RCC 7860 (cell line): ENCODE measurements at places on chromosomes 3 and 15.

GRCh38 chr3:43013743-43014155 lies 34.6 kb downstream of the GASK1A start:
- no peak for DNase-seq

- DNase-seq, result no peak
These were observed 48.2 kb upstream of the MYO5C start for GRCh38 chr15:52343831-52344230.

- no peak for DNase-seq
These were observed 96.6 kb upstream of the ANKRD28 start for GRCh38 chr3:15894382-15894781.

DNA sequence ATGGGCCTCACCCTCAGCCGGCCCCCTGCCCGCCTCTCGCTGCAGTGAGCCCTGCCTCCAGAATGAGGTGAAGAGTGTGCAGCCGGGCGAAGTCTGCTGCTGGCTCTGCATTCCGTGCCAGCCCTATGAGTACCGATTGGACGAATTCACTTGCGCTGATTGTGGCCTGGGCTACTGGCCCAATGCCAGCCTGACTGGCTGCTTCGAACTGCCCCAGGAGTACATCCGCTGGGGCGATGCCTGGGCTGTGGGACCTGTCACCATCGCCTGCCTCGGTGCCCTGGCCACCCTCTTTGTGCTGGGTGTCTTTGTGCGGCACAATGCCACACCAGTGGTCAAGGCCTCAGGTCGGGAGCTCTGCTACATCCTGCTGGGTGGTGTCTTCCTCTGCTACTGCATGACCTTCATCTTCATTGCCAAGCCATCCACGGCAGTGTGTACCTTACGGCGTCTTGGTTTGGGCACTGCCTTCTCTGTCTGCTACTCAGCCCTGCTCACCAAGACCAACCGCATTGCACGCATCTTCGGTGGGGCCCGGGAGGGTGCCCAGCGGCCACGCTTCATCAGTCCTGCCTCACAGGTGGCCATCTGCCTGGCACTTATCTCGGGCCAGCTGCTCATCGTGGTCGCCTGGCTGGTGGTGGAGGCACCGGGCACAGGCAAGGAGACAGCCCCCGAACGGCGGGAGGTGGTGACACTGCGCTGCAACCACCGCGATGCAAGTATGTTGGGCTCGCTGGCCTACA lies 8.5 kb downstream of the GRM2 start:
- no peak for DNase-seq

DNA sequence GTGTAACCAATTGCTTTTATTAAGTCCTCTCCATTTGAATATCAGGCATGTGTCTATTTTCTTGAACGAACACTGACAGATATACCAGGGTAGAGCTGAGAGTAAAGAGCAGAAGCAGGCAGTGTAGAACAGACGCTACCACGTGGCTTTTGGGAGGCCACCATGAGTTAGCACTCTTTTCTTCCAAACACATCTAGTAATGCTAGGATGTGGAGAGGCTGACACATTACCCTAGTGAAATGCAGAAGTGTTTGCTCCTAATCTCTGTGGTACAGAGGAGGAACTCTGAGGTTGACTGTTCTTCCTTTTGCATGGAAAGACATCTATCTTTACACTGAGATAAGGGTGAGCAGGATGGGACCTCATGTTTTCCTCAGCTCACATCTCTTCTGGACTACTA lies 216.3 kb downstream of the SATB1 start:
- DNase-seq, result no peak

- peak; percentile 55 for DNase-seq
These were observed 27.0 kb downstream of the SHQ1 start for GRCh38 chr3:72821161-72821781.

DNA sequence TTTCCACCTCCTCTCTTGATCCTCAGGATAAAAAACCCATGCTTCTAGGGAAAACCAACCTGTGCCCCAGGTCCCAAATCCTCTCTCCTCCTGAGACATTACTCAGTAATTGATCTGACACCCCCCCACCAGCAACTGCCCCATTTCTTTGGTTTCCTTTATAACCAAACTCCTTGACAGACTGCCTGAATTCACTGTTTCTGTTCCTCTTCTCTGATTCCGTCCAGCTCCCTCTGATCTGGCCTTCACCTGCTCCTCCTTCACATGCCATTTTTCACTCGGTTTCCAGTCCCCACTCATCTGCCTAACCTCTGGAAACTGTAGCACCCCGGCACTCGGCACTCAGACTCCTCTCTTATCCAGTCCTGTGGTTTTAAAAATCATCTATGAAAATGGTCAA lies 2.1 kb downstream of the CCDC51 start:
- no peak for DNase-seq

DNA sequence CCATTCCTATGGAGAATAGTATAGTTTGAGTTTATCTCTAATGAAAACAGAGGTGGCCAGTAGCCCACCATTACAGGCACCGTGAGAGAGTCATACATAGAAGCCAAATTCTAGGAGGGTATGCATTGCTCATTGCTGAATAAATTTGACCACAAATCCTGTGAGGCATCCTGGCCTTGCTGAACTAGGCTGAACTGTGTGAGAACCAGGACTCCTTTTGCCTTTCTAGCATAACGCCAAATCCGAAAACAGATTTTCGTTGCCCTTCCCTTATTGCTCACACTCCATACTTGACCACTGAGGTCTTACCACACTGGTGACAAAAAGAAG lies 50.4 kb downstream of the SLC2A2 start:
- no peak for DNase-seq

DNA sequence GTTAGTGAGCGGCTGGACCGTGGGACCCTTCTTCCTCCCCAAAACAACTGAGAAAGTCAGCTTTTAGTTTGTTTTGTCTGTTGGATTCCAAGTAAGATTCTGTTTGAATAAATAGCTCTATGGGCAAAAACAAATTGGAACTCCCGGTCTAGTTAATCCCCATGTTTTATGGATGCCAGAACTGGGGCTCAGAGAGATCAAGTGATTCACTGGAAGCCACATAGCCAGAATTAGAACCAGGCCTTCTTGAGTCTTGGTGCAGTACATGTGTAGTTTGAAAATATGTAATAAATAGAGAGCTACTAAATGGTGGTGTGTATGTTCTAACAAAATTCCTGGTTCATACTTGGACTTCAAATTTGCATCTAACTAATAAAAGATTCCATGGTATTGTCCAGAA lies 29.3 kb upstream of the POLR2M start:
- no peak for DNase-seq

DNA sequence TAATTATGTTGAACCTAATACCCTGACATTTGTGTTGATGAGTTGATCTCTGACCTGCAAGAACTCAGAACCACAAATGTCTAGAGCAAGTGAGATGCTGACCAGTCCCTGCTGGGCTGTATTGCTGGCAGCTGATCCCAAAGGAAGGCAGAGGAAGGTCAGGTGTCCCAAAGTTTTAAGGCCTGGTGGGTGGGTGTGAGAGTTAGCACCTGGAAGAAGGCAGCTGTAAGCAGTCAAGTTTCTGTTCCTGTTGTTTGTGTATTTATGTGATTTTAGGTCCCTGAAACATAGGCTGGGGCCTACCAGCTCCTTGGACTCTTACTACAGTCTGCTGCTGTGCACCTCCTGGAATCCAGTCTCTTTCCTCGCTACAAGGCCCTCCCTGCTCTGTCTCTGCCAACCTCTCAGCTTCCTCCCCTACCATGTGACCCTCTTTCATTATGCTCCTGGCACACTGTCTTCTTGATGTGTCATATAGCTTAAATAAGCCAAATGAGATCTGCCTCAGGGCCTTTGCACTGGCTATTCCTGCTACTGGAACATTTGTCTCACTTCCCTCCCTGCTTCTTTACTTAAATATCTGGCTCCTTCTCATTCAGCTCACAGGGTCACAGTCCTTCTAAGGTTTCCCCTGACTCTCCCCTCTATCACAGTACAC lies 31.0 kb upstream of the ATOSA start:
- no peak for DNase-seq

DNA sequence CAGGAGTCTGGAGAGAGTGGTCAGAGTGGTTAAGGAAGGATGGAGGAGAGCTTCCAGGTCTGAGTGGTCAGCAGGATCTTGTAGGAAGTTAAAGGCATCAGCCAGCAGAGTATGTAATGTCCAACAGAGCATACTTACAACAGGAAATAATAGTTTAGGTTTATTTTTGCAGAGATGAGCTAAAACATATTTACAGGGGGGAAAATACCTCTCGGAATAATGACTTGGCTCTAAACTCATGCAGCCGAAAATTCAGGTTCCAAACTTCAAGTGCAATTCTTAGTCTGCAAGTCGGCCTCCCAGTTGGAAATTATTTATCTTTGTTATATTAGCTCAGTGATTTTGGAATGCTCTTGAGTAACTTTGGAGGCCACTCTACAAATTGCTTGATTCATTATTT lies 385.0 kb upstream of the C2CD4B start:
- DNase-seq, result no peak

- DNase-seq, result no peak
These were observed 4.7 kb upstream of the NRROS start for GRCh38 chr3:196634829-196635228.

- no peak for DNase-seq
These were observed 109.3 kb upstream of the MRPS22 start for GRCh38 chr3:139234491-139234890.

DNA sequence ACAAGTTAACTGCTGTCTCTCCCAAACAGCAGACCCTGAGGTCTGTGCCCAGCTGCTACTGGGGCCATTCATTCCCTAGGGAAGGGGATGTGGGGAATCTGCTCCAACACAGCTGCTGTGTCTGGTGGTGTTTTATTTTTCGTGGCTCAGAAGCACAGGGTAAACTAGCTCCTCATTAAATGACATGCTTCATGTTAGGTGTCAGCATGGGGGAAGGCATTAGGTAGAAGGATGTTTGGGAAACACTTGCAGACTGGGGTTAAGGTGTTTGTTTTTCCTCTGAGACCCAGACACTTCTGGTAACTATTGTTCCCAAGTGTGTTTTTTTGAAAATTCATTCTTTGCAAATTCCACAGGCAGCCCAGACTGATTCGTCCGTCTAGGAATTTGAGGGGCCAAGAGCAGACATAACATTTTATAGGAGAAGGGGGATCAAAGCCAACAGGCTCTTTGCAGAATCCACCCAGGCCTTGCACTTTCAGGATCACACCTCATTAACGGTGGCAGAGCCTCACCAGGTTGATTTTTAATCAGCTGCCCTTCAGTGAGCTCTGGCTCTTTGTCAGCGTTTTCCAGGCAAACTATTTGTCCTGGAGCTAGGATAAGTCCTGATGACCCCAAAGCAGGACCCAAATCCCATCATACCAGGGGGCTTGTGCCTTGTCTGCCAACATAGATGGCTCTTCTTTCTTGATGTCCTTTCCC lies 65.4 kb upstream of the ITGA11 start:
- no peak for DNase-seq

- no peak for DNase-seq
These were observed 146.7 kb upstream of the BNIP2 start for GRCh38 chr15:59835776-59836175.

DNA sequence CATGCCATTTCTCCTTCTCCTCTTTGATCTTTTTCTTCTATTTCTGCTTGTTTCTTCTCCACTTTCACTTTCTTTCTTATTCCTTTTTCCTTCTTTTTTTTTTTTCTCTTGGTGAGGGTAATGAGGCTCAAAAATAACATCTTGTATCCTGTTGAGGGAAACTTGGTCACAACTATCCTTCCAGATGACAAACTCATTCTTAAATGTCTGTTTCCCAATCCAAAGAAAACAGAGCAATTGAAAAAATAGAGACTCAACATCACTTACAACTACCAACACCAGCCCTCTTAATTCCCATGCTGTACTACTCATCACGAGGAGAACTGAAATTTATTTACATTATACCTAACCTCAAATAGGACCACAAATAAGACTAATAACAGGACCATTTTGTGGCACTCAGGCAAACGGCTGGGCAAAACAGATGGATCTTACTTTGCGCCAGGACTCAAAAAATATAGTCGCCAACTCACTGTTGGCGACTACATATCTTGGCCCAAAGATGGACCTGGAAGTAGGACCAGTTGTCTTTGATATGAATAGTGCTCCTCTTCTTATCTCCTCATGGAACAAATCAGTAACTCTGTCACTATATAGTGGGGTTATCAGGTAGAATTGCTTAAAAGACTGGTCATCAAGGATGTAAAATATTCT lies 343.9 kb downstream of the ZBTB20 start:
- no peak for DNase-seq

- DNase-seq, result no peak
These were observed 485.7 kb upstream of the ZNF385D start for GRCh38 chr3:22236490-22237270.

GRCh38 chr3:189298469-189299375 lies 127.0 kb downstream of the TPRG1 start:
- DNase-seq, result no peak

- DNase-seq, result no peak
These were observed 175.4 kb upstream of the NR2E3 start for GRCh38 chr15:71634820-71635560.

DNA sequence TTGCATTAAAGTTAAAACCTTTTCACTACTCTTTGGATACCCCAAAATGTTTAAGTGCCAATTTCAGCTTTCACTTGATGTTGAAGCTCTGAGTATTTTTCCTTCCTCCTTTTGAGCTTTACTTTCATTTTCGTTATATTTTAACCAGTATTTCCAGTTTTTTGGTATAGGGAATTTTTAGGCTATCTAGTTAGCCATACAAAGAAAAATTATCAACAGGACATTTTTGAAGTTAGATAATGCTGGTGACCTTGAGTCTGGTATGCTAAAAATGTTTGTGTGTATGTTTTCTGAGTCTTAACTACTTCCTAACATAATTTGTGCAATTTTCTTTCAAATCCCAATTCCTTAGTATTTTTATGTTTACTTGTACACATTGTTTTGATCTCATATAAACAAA lies 284.8 kb downstream of the OTOL1 start:
- DNase-seq, result no peak

DNA sequence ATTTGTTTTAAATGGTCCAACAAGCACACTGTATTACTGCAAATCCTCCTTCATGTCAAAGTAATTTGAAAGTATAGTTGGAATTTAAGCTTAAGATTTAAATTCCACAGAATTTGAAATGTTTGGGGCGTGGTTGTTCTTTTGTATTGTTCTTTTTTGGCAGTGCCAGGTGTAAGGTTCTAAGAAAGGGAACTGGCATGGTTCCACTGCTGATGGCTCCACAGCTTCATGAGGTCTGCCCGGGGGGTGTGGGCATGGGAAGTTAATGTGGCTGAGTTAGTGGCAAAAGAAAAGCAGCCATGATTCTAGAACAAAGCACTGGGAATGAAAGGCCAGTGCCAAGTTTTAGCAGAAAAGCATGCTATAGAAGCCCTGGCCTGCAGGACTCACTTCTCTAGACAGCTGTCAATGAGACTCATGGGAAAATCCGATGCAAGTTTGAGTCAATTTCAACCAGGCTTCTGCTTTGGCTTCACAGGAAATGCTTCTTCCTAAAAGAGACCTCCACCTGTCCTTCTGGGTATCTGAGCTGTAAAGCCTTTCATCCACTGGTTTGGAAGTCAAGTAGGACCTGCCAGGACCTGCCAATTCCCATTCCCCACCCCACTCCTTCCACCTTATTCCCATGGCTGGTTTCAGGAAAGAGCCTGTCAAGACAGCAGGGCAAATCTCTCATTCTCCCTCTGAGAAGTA lies 18.9 kb downstream of the CDCP1 start:
- no peak for DNase-seq

DNA sequence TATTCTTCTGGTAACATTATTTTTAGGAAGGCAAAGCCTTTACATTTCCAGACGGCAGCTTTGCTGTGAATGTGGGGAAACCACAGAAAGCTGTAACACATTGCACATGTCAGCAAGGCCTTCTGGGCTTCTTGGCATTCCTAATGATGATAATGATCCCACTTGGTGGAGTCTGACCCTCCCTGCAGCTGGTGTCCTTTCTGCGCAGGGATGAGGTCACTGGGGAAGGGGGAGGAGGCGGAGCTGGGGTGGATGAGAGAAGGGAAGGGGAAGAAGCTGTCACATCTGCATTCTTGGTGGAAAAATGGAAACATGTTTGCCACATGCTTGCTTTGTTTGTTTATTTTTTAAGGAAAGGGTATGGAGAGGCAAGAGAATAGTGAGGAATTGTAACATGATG lies 68.6 kb downstream of the FILIP1L start:
- no peak for DNase-seq
